ENCODE measurements at places on chromosomes 7 and 10.

GRCh38 chr7:43764039-43764761 lies 5.7 kb downstream of the BLVRA start:
- DNase-seq = no peak

DNA sequence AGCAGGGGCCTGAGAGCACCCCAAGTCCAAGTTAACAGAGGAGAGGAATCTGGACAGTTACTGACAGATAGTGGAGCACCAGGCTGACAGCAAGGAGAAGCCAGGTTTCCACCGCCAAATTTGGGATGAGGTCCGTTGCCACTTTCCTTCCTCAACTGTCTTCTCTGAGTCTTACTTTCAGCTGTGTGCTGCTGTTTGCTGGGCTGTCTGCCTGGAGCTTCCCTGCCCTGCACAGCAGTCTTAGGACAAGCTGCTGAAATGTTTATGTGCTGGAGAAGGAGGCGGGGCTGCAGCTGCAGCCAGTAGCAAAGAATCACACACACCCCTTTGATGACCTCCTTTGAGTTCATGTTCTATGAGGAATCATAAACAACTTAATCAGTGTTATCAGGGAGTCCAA lies 17.4 kb upstream of the CYP3A7 start:
- DNase-seq = no peak

DNA sequence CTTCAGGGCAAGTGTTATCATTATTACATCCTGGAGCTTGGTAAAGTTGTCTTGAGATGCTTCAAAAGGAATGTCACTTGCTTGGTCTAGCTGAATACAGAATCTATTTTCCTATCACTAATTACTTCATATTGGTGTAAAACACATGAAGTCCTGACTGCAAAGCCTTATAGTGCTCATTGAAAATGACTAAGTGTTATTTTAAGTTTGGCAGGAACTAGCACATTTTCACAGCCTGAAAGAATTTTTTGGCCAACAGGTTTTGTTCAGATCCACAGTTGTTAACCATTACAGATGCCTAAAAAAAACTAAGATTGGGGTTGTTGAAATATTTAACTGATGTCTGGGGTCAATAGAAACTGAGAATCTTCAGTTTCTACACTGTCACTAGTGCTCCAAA lies 149.3 kb downstream of the NEBL start:
- DNase-seq = no peak

- peak; percentile 82 for DNase-seq
These were observed 17.5 kb upstream of the CLIP2 start for GRCh38 chr7:74271742-74272141.

- DNase-seq = no peak
These were observed 4.3 kb downstream of the MKI67 start for GRCh38 chr10:128121750-128122412.

DNA sequence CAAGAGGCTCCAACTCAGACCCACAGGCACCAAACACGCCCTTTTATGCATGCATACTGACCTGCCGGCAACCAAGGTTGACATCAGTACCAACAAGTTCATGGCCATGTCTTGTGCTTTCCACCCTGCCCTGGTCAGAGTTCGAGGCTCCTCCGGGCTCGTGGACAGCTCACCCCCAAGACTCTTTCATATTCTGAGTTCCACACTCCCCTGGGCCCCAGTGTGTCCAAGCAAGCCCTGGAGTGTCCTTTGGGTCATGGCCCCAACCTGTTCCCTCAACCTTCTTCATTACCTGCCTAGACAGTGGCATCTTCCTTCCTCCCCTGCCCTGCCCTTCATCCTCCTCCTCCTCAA lies 40.5 kb downstream of the HIF1AN start:
- DNase-seq = no peak

DNA sequence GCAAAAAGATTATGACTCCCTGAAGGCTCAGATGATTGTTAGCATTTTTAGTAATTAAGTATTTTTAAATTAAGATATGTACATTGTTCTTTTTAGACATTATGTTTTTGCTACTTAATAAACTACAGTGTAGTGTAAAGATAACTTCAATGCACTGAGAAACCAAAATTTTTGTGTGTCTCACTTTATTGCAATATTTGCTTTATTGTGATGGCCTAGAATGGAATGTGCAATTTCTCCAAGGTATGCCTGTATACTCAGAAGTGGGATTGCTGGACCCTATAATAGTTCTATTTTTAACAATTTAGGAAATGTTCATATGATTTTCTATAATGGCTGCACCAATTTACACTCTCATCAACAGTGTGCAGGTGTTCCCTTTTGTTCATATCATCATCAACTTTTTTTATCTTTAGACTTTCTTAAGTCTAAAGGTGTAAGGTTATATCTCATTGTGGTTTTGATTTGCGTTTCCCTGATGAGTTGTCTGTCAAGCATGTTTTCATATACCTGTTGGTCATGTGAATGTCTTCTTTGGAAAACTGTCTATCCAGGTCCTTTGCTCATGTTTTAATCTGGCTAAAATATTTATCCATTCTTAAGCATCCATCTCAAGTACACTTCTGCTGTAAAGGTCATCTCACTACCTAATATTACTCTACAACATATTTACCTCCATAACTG lies 1323.5 kb upstream of the LRRTM3 start:
- DNase-seq = no peak

DNA sequence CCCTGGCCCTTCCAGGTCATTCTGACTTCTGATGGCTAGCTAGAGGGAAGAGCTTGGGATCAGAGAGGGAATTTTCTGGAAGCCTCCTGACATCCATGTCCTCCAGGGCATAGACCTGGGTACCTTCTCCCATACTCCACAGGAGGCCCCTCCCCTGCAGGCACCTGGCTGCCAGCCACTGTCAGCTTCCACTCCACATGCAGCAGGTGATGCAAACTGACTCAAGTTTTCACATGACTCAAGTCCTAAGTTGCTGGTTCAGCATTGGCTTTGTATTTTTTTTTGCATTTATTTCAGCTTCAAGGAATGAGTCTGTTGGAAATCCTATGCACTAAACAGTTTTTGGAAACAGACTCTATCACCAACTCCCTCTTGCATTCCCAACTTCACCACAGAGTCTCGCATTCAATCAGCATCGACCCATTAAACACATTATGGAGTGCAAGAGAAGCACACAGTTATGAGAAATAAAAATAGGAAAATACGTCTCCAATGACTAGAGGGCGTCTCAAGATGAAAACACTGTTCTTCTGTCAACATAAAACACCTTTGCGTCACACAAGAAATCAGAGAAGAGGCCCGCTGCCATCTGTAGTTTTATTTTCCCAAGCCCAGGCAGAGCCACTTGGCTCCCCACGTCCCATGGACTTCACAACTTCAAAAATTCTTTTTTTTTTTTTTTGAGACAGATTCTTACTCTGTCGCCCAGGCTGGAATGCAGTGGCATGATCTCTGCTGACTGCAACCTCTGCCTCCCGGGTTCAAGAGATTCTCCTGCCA lies 362.6 kb upstream of the MGMT start:
- DNase-seq = no peak

- DNase-seq = no peak
These were observed 14.2 kb downstream of the SKAP2 start for GRCh38 chr7:26850193-26850651.

- peak; percentile 49 for DNase-seq
These were observed 182.9 kb upstream of the SHH start for GRCh38 chr7:155995183-155995612.

GRCh38 chr7:16399916-16400892 lies 21.1 kb downstream of the CRPPA start:
- DNase-seq = no peak

DNA sequence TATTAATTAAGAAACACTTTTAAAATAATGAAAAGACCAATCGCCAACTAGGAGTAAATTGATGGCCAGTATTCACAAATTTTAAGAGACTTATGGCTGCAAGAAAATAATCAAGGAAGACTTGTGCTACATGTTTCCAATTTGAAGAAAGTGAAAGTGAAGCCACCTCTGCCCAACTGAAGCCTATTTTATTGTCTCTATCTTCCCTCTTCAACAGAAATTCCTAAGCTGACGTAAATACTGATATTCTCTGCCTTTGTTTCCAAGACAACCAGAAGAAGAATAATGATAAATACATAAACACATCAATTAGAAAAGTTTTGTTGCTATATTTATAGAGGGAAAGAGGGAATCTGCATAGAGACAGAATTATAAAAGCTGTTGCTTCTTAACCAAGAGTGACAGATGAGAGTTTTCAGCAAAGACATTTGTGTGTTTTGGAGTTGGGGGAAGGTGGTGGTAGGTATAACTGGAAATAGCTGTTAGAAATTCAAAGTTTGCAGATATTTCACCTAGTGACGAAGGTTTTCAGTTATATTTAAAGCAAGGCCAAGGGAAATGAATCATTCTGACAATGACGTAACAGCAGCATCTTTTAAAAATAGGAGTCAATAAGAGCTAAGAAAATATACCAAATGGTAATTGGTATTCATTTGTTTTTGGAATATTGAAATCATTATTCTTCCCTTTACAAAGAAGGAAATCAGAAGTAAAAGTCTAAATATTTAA lies 576.6 kb upstream of the SORCS1 start:
- peak; percentile 57 for DNase-seq

- no peak for DNase-seq
These were observed 36.8 kb upstream of the EBF3 start for GRCh38 chr10:130000918-130001317.

DNA sequence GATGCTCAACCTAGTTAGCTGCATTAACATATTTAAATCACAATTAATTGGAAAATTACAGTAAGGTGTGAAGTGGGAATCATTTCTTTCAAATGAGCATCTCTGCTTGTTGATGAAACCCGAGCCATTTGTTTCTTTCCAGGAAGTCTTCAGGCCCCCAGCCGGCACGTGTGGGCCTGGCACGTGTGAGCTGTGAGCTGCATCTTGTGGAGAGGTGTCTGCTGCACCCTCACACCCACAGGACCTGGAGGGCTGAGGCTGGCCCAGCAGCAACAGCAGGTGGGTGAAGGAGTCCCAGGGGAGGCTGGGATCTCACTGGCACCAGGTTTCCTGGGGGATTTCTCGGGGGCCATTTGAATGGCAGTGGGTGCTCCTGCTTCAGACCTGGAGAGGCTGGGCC lies 372.5 kb upstream of the MKI67 start:
- DNase-seq = no peak

- DNase-seq = no peak
These were observed 45.3 kb upstream of the ANKRD1 start for GRCh38 chr10:90966146-90966545.

DNA sequence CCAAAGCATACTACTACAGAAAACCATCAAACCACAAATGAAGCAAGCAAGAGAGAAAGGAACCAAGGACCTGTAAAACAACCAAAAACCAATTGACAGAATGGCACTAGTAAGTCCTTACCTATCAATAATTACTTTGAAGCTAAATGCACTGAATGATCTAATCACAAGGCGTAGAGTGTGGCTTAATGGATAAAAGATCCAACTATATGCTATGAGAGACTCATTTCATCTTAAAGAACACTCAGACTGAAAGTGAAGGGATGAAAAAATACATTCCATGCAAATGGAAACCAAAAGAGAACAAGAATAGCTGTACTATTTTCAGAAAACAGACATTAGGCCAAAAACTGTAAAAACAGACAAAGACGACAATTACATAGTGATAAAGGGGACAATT lies 70.7 kb downstream of the CRPPA start:
- DNase-seq = no peak
